ENCODE measurements at places on chromosomes 2 and 18. TPM values are rescaled to one million over a fixed set of nuclear protein-coding genes. Genes with fewer than 3 reads are reported as not detected.

DNA sequence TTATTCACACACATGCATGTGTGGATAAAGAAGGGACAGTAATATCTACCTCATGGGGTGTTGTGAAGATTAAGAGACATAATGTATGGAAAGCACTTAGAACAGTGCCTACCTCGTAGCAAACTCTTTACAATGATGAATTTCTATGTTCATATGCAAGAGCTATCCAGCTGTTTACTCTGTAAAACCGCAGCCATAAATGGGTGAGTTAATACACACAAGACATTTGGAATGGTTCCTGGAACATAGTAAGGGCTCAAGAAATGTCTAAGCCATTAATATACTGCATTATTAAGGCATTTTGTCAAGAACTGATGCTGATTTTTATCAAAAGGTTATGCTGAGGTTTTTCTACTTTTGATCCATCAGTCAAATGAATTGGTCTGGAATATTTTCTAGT, 1076.2 kb downstream of the TSN start:
- H3K4me1 ChIP-seq, result no peaks in the 10 kb centered on the region
- H3K4me3 ChIP-seq, result no peak overlapping the region
- H3K27ac ChIP-seq, result no peak overlapping the region
- no peaks in the 10 kb centered on the region for H3K27me3 ChIP-seq
- H3K36me3 ChIP-seq, result no peaks in the 10 kb centered on the region

- no peak overlapping the region for H3K4me3 ChIP-seq
- H3K27ac ChIP-seq, result peak overlapping the region; percentile 66
- no peaks in the 10 kb centered on the region for H3K27me3 ChIP-seq
- H3K4me1 ChIP-seq, result peaks cover 18% of the 10 kb centered on the region
- no peaks in the 10 kb centered on the region for H3K36me3 ChIP-seq
Observed at GRCh38 chr2:126657636-126658318, 1.8 kb downstream of the GYPC start.

Gene CNGA3
- not detected for total RNA-seq

Gene INHA
- not detected for total RNA-seq
